Nephron progenitor cell (in vitro differentiated cells): ENCODE measurements at places on chromosomes 2 and 18.

DNA sequence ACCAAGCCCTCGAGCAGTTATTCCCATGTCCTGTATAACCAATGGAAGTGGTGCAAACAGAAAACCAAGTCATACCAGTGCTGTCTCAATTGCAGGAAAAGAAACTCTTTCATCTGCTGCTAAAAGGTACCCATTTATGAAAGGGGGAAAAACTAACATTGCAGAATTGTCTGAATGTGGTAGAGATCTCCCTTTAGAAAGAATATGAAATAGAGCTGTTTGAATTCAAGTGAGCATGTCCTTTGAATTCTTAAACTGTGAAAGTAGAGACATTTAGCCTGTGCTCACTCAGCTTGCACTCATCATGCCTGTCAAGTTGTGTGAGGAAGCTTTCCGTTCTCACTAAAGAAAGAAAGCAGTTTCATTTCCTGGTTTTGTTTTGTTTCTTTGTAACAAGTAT lies 87.4 kb downstream of the EML4 start:
- DNase-seq: no peak

- DNase-seq: no peak
Observed at GRCh38 chr2:150020221-150020620, 432.6 kb upstream of the MMADHC start.

DNA sequence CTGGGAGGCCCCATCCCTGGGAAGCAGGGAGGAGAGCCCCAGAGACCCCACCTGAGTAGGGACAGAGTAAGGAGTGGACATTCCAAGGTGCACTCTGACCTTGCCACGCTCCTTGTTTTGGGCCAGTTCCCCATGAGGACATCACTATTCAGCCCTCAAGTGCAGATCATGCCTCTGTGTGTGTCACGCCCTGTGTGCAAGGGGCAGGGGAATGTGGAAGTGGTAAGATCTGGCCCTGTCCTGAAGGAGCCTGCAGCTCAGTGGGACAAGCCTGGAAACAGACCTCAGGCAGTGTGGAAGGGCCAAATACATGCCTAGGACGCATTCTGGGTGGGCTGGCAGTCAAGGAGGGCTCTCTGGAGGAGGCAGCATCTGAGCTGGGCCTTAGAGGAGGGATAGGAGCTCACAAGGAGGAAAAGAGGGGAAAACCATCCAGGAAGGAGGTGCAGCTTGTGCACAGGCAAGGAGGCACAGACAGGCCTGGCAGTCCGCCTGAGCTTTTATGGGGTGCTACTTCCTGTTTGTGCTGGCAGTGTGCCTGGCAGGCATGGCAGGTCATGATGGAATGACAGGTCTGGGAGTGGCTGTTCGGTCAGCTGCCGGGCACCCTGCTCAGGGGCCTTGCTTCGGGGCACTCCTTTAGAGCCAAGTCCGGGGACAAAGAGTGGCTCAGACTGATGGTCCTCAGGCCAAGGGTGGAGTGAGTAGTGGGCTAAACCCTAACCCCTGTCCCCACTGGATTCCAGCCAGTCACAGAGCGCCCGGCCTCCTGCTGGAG lies 3.3 kb downstream of the KLHL30 start:
- DNase-seq: no peak

DNA sequence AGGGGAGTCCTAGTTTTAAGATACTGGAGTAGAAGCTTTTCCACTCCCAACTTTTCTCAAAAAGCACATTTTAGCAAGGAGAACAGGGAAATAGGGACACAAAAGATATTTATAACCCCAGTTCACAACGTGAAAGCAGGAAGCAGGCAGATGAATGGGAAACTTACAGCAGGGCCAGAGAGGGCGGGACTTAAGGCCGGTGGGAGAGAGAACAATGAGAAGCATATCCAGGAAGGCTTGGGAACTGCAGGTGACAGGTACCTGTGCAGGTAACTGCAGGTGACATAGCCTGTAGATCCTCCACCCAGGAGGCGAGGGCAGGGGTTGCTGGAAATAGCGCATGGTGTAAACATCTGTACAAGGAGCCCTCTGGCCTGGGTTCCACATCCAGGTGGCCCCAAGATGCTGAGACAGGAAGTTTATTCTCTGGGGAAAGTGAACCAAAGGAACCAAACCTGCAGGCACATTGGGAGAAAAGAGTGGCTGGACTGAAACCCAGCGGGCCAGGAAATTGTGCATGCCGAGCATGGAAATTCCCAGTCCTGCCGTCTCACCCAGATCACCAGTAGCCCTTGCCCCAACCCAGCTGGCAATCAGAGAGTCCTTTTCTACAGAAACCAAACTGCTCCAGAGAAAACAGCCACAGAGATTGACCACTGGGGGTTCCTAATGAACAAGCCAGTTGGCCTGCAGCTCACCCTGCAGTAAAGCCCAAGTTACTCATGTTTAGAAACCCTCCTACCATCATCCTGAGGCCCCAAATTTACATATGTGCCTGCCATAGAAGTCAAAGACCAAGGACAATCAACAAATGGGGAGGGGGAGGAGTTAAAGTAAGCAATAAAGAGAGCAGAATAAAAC lies 24.3 kb upstream of the COL6A3 start:
- DNase-seq: no peak
